ENCODE measurements at places on chromosomes 1 and 21.
A peak's percentile ranks its signal among the peaks of the same experiment; 100 is the strongest.

DNA sequence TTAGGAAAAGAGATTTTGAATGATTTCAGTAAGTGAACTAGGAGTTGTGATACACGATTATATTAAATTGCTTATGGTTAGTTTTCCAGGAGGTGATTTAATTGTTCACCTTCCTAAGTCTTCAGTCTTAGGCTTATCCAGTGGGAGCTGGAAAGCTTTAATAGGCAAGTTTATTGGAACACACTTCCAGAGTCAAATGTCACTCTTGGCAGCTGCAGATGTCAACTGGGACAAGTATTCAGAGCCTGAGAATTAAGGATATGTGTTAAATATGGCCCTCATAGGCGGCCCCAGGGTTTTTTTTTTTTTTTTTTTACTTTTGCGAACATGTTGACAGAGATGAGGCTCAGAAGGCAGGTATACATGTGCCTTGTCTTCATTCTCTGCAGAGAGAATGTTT is 29.2 kb downstream of the UCK2 start:
- DNase-seq = no peak

DNA sequence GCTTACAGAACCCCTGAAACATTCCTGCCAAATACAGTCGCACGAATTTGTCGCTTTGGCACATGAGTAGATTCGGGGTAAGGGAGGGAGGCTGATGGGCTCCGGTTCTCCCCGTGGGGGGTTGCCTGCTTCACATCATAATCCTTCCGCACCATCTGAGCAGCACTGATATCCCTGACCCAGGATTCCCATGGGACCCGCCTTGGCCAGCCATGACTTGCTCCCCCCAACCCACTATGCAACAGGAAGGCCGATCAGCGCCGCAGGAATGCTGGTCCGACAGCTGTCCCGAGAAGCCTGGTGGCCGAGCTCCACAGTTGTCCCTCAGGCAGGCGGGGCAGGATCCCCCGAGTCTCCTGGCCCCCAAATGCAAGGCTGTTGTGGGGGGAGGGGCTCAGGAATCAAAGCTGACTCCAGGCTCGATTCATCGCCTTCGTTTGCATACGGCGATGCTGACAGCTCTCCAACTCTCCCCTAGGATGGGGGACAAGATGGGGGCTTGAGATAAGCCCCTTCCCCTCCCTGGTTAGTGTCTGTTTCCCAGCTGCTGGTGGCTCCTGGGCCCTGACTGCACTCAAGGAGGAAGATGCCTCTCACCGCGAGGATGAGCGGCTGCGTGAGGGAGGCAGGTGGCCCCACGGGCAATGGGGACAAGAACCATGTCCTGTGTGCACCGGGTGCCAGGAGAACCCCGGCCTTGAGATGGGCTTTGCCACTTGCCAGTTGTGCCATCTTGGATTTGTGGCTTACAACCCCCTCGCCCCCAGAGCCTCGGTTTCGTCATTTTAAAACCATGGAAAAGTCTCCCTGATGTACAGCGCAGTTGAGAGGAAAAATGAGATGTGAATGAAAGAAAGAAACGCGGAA is 9.3 kb downstream of the DRAXIN start:
- no peak for DNase-seq

GRCh38 chr1:63813829-63814277 is 40.0 kb downstream of the ROR1 start:
- DNase-seq = peak; percentile 86

GRCh38 chr1:180175806-180176205 is 21.1 kb downstream of the QSOX1 start:
- DNase-seq = no peak

DNA sequence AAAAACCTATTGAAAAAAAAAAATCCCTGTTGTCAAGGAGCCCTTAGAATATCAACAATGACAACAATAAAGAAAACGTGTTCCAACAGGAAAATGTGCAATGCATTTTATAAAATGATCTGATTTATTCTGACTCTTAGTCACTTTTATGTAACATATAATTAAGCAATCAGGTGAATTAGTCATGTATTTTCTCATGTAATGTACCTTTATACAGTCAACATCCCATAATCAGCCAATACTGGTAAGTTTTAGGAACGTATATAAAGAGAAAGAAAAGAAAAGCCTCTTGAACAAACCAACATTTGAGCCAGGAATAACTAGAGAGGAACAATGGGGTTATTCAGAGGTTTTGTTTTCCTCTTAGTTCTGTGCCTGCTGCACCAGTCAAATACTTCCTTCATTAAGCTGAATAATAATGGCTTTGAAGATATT is at the start of gene CLCA4:
Gene CLCA4, plus strand, starts transcription at position 292 of the 435 bp plus-strand sequence. Its CDS starts 42 bp downstream, at position 334.
- no peak for DNase-seq
